NCI-H1048 (cell line): ENCODE measurements at places on chromosomes 11 and 22.

GRCh38 chr11:78425399-78426070, 7.9 kb upstream of the GAB2 start:
- no peak for DNase-seq

DNA sequence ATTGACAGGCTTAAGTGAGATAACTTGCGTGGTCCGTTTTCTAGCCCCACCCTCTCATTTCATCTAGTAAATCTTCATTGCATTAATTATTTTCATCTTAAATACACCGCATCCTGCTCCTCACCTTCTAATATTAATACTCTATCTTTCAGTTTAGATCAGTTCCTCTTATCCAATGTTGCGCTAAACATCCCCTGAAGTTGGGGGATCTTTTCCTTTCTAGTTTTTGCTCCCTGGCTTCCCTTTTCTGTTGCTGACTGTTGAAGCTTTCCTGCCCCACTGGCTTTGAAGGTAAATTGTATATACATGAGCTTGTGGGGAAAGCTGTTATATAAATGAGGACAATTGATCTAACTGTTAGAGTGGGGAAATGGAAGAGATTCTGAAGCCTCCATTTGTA, 7.2 kb downstream of the CAT start:
- DNase-seq = no peak

- no peak for DNase-seq
Measured at GRCh38 chr22:46362203-46362933, 26.9 kb downstream of the TRMU start.

DNA sequence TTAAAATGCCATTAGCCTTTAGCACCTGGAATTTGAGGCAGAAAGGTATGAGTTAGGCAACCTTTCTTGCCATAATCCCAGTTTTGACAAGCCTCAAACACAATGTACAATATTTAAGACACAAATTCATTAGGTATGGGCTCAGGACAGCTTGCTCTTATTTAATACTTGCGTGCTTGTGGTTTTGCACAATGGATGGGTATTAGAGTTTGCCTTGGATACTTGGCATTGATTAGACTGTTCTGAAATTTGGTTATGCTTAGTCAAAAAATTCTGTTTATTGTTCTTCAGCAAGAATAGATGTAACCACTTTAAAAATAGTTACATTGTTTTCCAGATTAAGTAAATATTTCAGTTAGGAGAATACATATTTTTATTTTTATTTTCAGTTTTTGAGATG, 5.4 kb upstream of the C11orf65 start:
- no peak for DNase-seq

GRCh38 chr11:73404048-73404447, 27.8 kb downstream of the RELT start:
- DNase-seq = no peak
